ENCODE measurements at places on chromosomes 2 and 18.

DNA sequence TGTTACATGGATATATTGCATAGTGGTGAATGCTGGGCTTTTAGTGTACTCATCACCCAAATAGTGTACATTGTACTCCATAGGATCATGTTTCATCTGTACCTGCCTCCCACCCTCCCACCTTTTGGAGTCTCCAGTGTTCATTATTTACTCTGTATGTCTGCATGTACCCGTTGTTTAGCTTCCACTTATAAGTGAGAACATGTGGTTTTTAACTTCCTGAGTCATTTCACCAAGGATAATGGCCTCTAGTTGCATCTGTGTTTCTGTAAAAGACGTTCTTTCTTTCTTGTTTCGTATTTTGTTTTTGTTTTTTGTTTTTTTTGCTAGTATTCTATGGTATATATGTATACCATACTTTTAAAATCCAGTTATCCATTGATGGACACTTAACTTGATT, 107.5 kb downstream of the MSTN start:
- no peak for DNase-seq

- no peak for DNase-seq
These were observed at the start of gene KIAA2012 for GRCh38 chr2:202072737-202073401. Gene KIAA2012 (plus strand): TSS chr2:202073255. CDS start chr2:202073628, 373 bp downstream.

- DNase-seq: no peak
These were observed 14.1 kb upstream of the CREB1 start for GRCh38 chr2:207515671-207516070.

DNA sequence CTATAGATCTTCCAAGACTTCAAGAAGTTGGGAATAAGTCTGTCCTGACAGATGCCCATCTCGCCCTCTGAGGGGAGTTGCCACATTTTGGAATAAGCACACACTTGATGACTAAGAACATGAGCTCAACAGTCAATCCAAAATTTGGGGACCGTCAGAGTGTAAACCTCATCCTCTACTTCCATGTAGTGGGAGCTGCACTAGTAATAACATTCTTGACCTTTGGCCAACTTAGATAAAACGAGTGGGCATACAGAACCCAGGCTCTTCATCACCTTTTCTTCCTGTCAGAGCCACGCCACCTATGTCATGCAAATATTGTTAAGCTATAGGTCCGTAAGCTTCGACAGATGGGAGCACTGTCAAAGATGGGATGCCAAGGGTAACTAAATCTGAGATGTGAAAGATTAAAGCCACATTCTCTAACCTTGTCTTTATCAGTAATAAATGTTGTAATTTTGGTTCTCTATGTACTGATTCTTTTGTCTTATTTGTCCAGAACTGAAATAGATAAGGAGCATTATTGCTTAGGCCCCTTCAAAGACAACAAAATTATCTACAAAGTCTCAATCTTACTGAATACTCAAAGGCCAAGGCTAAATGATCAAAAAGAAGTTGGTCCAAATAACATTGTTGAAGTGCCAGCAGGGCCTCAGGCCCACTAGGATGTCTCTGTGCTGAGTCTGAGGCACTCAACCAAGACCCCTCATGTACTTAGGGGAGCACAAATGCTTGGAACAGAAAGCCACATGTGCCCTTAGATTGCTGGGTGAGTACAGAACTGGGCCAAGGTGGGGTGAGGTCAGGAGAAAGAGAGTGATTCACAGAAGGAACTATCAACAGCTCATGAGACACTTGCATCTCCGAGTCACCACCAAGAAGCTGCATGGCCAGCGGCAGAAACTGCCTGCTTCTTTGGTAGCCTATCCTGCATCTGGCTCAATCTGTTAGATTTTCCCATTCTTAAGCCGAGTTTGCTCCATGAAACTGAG, 15.0 kb downstream of the CDH2 start:
- no peak for DNase-seq

- DNase-seq: no peak
These were observed 42.7 kb upstream of the ITM2C start for GRCh38 chr2:230821991-230822520.

- DNase-seq: no peak
These were observed 7.8 kb downstream of the NT5DC4 start for GRCh38 chr2:112728378-112729175.

- DNase-seq: no peak
These were observed 4.8 kb upstream of the SNED1 start for GRCh38 chr2:240993446-240994170.

GRCh38 chr2:85130407-85130806, 2.8 kb upstream of the TCF7L1 start:
- no peak for DNase-seq

DNA sequence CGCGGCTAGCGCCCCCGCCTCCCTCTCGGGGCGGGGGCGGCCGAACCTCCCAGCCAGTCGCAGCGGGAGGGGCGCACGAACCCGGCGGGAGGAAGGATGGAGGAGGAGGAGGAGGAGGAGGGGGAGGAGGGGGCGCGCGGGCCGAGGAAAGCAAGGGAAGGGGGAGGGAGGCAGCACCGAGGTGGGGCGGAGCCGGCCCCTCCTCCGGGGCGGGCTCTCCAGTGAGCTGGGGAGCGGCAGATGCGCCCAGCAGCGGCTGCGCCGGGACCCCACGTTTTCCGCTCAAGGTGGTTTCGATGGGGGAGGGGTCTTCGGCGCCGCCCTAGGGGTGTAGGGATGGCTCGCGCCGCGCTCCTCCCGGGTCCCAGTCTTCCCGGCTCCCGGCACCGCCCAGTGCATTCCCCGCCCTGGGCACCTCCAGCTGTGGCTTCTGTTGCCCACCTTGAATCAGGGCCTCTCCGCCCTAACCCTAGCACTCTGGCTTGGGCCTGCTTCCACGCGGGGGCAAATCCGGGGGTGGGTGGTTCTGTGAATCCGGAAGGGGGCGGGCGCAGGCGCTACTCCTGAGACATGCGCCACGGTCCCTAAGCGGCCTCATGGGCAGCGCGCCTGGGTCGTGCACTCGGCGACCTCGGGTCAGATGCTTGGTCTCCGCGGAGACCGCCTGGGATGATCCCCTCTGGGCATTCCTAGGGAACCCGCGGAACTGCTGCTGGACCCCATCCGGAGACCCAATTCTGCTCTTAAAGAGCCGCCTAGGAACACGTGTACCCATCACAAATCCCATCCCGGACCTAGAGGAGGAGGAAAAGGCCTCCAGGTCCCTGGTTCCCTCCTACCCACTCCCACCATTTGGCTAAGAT, at the start of gene FBXO41:
FBXO41 (minus strand) TSS at position 183 of the 863 bp plus-strand sequence. CDS start 14,848 bp downstream, outside the sequence.
- DNase-seq: peak; percentile 81

GRCh38 chr2:19209575-19210341, 148.7 kb downstream of the OSR1 start:
- no peak for DNase-seq

GRCh38 chr18:4260107-4260506, 195.0 kb downstream of the DLGAP1 start:
- no peak for DNase-seq

GRCh38 chr2:47422560-47422959, 19.6 kb downstream of the MSH2 start:
- DNase-seq: no peak

DNA sequence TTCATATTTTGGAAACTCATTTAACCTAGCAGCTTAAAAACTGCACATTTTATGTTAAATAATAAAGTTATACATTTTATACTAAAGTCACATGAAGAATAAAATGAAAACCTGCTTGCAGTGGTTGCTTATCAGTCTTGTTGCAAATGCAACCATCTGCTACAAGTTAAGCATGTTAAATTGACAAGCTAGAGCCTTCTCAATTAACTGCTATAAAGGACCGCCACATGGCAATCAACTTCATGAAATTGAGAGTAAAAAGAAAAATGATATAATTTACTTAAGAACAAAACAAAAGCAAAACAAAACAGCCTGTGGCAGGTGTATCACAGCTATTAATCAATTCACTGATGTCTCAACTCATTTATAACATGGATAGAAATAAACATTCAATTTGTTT, 78.7 kb downstream of the RTTN start:
- DNase-seq: no peak

All from CMK (cell line).